Stimulated activated CD8-positive, alpha-beta memory T cell treated with anti-CD3 and anti-CD28 coated beads, Interleukin-7, amount 100 ng/mL, for 1 hour (primary cell): ENCODE measurements at places on chromosomes 1 and 21.

DNA sequence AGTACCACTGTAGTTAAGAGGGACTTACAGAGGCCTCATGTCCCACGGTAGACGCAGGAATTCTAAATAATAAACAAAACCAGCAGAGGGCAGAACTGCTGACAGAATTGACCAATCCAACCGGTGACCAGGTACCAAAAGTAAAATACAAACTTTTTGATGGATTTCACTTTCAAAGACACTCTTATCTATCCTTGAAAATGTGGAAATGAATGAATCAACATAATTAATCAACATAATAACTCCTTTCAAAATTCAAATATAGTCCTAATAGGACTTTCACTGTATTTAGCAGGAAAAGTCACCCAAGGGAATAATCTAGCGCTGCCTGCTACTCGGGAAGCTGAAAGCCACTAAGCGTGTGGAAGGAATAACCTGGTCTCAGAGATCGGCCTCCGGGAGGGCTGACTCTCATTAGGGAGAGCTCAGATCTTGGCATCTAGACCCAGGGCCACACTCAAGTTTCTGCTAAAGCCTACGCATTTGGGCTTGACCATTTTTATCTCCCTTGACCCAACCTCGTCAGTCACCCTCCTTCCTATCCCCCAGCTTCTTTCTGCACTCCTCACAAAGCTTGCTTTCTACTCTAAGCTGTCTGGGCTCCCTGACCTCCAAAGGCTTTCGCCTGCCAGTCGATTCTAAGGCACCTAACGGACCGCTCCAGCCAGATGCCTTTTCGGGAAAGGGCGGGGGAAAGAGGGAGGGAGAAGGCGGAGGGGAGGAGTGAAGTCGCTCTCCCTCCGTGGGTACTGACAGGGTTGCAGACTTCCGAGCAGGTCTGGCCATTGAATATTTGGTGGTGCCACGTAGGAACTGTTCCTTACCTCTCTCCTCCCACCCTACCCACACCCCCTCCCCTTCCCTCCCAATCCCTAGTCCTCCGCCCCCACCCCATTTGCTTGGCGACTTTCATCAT, 1.6 kb downstream of the COL11A1 start:
- DNase-seq: no peak

GRCh38 chr1:173403996-173404395, 73.1 kb upstream of the PRDX6 start:
- DNase-seq: no peak

- no peak for DNase-seq
Observed at GRCh38 chr21:37429356-37429755, 62.8 kb downstream of the DYRK1A start.

GRCh38 chr1:165257969-165258459, 98.5 kb downstream of the LMX1A start:
- no peak for DNase-seq

DNA sequence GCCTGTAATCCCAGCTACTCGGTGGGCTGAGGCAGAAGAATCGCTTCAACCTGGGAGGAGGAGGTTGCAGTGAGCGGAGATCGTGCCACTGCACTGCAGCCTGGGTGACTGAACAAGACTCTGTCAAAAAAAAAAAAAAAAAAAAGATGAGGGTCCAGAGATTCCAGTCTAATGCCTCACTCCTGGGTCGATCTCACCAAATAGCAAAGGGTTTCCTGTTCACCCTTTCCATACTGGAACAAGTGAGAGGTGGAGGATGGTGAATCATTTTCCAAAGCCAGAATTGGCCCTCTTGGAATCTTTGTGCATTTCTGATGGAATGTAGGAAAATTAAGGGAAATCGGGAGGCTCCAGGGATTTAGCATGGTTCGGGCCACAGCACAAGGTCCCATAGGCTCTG, 58.1 kb upstream of the ZNF648 start:
- DNase-seq: no peak

DNA sequence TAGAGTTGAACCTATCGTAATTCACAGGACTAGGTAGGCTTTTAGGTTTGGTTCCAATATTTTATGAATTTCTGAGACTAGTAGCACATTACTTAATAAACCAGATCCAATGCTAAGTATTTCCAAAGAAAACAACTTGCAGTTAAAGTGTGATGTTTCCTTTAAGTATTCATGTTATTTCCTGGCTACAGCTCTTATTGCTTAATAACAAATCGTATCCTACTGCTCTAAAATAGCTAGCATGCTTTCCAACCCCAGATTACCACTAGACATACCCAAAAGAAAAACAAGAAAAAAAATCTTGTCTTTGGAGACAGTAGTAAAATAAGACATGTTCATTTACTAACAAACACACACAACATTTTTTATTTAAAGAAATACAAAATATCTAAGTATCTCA, 898 bp downstream of the KRTAP27-1 start:
- DNase-seq: no peak

GRCh38 chr1:35298464-35298863, 30.0 kb downstream of the ZMYM4 start:
- DNase-seq: no peak

DNA sequence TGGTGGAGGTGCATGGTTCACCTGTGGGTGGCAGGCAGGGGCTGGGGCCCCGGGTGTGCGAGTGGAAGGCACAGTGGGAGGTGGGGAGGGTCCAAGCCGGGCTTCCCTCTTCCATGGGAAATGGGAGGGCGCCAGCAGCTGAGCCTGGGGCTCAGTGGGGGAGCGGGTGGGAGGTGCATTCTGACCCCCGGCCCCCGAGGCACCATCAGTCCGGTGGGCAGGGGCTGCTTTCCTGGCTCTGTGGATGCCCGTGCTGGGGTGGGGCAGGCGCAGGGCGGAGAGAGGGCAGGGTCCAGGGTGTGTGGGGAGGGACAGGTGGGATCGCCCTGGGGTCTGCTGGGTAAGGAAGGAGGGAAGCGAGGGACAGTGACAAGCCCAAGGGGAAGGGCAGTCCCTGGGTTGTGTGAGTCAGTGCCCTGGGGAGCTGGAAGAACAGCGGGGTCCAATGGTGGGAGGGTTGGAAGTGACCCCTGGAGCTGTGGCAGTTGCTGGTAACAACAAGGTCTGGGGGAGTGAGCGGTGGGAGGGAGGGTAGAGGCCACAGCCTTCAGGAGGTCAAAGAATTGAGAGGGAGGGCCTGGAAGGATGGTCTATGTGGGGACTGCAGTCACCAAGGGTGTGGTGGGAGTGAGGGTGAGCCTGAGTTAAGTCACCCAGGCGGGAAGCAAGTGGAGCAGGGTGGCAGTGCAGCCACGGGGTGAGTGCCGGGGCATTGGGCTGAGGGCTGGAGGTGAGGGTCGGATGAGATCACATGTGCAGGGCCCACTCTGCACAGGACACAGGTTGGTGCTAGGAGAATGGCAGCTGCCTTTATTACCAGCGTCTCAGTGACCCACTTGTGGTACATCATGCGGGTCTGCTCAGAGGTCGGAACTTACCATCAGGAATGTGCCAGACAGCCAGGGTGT, 29.6 kb downstream of the LHX4 start:
- no peak for DNase-seq

DNA sequence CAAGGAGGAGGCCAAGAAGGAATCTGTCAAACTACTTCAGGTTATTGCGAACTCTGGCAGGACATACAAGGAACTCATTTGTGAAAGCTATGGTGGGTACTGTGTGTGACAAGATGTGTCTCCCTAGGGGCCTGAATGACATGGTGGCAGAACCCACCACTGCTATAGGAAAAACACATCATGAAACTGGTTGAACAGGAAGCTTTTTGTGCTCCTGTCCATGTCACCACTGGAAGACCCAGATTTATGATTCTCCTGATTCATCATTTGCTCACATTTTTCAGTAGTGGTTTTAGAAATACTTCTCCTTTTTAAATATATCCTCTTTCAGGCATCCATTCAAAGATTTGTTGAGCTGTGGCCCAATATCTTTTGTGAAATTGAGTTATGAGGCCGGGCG, 23.6 kb downstream of the ARMH1 start:
- no peak for DNase-seq
